Foreskin fibroblast (primary cell): ENCODE measurements at places on chromosomes 2 and 18.

DNA sequence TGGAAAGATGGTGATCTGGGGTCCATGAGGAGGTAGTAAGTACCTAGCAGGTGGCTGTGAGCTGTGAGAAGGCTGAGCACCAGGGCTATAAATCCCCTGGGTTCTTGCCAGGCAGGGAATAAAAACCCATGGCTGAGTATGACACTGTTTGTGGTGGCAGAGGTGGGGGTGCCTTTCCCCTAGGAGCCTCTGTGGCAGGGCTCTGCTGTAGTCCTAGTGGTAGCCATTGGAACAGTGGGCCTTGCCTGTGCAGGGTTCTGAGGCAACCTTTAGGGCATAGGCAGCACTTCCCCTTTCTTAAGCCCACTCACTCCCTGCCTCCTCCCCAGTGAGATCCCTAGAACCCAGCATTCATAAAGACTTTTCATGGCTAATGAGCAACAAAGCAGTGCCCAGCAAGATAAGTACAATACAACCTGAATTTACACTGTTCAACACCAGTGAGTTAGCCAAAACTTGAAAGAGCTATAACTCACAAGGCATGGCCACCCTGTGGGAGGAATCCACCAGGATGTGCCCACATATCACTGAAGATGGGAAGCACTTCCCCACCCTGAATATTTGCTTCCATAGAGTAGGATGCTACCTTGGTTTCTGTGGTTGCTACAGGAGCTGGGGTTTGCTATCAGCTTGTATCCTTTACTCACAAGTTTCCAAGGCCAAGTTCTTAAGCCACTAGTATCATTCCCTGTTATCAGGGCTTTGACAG, 100.9 kb upstream of the NEUROD1 start:
- no peak for DNase-seq

DNA sequence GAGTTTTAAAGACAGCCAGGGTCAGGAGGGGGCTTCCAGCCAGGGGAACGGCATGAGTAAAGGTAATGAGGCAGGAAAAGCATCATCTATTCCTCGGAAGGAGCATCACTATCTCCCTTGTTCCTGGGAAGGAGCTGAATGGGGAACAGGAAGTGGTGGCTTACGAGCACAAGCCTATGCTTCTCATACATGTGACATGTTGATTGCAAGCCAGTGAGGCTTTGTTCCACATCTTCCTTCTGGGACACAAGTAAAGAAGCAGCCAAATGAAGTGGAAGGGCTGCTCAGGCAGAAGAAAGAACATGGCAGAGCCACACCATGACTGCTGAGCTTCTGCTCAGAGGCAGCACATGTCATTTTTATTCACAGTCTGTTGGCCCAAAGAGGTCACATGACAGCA, 15.1 kb upstream of the LMAN1 start:
- no peak for DNase-seq

DNA sequence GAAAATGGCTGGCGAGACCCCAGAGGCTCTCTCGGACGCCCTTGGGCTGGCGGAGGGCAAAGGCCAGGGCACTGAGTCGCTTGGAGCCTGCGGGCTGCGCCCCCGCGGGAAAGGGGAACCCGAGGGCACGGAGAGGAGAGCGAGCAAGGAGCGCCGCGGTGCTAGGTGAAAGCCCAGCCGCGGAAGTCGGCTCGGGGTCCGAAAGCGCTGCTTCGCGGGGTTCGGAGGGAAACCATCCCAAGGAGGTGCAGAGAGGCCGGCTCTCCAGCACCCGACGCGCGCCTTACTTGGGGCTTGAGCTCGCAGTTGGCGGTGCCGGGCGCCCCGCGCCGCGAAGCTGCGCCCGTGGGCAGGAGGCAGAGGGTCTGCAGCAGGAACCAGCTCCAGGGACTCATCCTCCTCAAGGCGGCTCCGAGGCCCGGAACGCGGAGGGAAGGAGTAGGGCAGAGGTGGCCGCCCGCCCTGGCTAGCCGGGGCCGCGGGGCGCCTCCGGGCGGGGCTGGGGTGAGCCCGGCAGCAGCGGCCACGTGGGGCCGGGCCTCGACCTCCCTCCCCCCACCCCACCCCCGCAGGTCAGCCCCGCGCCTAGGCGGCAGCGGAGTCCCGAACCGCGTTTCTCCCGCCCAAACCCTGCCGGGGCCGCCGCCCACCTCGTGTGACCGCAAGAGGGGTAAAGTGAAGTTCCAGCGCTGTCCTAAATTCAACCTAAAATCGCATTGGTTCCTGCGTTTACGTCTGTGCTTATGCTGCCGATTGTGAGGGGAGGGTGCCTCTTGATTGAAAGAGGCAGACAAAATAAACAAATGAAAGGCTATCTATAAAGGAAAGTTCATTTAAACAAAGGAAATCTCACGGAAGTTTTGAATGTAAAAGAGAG, at the start of gene TRABD2A:
TSS of gene TRABD2A (minus strand) at position 440 of the 877 bp plus-strand sequence. CDS start at position 395, 45 bp downstream.
- no peak for DNase-seq

GRCh38 chr18:79323471-79323870, 72.3 kb upstream of the NFATC1 start:
- no peak for DNase-seq

GRCh38 chr2:25481381-25482300, 139.9 kb upstream of the DNMT3A start:
- peak; percentile 8 for DNase-seq

- DNase-seq: no peak
Measured at GRCh38 chr2:241974096-241974495, 104.6 kb downstream of the RTP5 start.

- no peak for DNase-seq
Measured at GRCh38 chr2:233163486-233164103, 87.9 kb upstream of the ATG16L1 start.

DNA sequence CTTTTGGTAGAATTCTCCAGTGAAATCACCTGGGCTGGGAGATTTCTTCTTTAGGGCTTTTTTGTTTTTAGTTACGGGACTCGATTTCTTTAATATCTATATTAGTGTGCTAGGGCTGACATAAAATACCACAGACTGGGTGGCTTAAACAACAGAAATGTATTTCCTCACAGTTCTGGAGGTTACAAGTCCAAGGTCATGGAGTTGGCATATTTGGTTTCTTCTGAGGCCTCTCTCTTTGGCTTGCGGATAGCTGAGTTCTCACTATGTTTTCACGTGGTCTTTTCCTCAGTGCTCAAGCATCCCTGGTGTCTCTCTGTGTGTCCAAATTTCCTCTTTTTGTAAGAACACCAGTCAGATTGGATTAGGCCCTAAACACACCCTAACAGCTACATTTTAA, 208.5 kb upstream of the DTNA start:
- DNase-seq: no peak

DNA sequence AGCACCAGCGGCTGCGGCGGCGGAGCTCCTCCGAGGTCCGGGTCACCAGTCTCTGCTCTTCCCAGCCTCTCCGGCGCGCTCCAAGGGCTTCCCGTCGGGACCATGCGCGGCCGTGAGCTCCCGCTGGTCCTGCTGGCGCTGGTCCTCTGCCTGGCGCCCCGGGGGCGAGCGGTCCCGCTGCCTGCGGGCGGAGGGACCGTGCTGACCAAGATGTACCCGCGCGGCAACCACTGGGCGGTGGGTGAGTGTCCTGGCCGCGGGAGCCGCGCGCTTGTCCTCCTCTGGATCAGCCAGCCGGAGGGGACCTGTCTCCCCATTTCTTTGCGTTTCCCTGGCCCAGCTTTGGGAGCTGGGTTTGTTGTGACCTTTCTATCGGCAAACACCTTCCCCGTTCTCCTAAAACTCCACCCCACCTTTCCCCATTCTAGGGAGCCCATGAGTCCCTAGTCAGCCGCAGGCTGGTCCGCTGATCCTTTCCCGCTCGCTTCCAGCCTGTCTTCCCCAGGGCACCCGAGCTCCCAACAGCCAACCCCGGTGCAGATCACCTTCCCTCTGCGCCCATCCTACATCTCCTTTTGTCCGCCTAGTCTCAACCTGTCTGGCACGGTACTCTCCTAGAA, 316 bp downstream of the GRP start:
- DNase-seq: no peak

GRCh38 chr2:201579536-201579935, 63.8 kb downstream of the TMEM237 start:
- no peak for DNase-seq

- DNase-seq: no peak
Measured at GRCh38 chr2:36354811-36355150, 797 bp upstream of the CRIM1 start.

- DNase-seq: no peak
Measured at GRCh38 chr2:46328829-46329228, 31.6 kb downstream of the EPAS1 start.

GRCh38 chr2:33777786-33778185, 178.7 kb upstream of the FAM98A start:
- DNase-seq: no peak

DNA sequence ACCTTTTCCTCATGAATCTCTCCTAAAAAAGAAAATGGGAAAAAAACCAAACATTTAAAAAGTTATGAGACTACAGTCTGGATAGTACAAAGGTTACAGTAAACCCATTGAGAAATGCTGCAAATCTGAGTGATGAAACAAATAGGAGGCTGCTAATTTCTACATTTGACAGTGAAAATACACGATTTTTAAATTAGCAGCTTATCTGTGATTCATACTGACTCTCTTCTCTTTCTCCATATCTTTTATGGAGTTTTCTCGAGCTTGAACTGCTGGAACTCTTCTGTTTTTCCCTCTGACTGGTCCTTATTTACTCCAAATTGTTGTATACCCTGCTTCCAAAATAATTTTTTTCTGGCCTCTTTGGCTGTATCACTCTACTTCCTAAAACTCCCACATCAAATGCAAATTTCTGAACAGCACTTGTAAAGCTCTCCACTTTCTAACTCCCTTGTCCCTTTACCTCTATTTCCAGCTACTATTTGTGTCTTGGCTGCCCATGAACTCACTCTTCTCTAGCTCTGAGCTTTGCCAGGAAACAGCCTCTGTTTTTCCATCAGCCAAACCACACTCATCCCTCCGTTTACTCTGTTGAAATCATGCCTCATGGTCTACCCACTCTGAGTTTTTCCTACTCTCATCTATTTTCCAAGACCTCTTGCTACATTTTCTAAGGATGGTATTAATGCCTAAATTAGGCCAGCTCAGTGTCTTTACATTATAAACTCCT, 73.7 kb downstream of the RBMS1 start:
- peak; percentile 69 for DNase-seq

- DNase-seq: no peak
Measured at GRCh38 chr2:47031909-47032668, 116.5 kb upstream of the MCFD2 start.

DNA sequence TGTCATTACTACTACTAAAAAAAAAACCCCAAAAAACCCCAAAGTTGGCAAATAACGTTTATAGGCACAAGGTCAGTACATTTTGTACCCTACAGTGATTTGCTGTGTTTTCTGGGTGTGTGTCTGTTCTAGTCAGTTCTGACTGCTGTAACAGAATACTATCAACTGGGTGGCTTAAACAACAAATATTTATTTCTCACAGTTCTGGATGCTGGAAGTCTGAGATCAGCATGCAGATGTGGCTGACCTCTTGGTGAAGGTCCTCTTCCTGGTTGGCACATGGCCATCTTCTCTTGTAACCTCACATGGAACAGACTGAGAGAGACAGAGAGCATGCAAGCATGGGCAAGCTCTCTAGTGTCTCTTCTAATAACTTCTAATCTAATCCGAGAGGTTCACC, 103.1 kb downstream of the CERS6 start:
- DNase-seq: peak; percentile 18

GRCh38 chr2:73008766-73009135, 62.8 kb downstream of the SFXN5 start:
- no peak for DNase-seq

DNA sequence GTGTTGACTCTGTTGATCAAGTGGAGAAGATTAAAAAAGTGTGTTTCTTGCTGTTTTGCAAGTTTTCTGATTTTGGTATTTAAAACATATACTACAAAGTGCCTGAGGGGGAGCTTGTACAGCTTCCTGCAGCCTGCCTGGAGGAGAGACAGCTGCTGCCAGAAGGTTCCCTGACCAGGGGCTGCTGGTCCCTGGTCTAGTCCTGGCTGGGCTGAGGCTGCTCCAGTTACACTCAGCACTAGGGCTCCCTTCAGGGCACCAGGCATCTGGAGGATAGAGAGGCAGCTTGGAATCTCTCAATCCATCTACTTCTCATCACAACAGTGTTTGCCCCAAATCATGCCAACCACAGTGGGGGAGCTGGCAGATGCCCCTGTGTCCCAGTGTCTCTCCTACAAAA, 4.8 kb downstream of the MC2R start:
- no peak for DNase-seq

DNA sequence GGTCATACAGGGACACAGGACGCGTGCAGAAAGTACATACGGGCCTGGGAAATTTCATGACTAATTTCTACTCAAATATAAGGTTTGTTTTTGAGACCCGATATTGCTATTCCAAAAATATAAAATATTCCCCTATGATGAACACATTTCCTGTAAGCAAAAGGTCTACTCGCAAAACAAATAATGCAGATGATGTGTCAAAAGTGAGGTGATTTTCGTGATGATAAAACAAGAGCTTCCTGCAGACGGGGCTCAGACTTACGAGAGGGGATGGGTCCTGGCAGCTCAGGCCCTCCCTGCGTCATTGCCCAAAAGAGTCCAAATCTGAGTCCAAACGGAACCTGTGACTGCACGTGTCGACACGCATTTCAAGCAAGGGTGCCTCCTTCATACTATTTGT, 62.7 kb downstream of the MBP start:
- no peak for DNase-seq

DNA sequence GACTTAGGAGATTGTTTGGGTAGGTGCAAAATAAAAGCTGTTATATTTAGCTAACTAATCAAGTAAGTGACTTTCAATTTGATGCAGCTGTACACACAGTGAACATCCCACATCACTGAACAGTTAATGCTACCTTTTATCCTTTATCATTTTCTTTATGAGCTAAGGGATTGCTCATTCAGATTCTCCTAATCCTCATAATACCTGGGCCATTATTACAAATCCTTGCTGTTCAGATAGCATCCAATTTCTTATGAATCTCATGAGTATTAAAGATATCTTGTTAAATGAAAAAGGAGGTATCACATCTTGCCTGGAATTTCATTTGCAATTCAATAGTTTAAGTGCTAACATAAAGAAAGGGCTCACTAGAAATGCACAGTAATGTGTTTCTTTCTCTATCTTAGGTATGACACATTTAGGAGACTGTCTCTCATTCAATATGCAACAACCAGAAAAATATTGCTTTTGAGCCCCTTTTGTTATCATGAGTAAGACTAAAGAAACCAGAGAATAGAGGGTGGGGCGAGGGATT, 918.5 kb downstream of the CBLN2 start:
- no peak for DNase-seq
